Lower leg skin (tissue), 4 donors: ENCODE measurements at places on chromosomes 1 and 21. TPM values are rescaled to one million over a fixed set of nuclear protein-coding genes. Genes with fewer than 3 reads are reported as not detected.

EPHB2 gene
- total RNA-seq = 0.72 TPM

TCHH gene
- 29.5 TPM for total RNA-seq

TEDDM1 gene
- not detected for total RNA-seq

PRAMEF26 gene
- total RNA-seq = not detected

CSF3R gene
- total RNA-seq = 0.69 TPM

SLC2A5 gene
- total RNA-seq = 0.99 TPM

OXCT2 gene
- 1.4 TPM for total RNA-seq

OR2T29 gene
- total RNA-seq = not detected

PLA2G4A gene
- 10.4 TPM for total RNA-seq

OR2M2 gene
- total RNA-seq = not detected

PLEKHG5 gene
- total RNA-seq = 170 TPM

SELL gene
- not detected for total RNA-seq

PDZK1 gene
- not detected for total RNA-seq

ATAD3C gene
- 0.84 TPM for total RNA-seq
